CD4-positive, alpha-beta T cell treated with Interleukin-21 for 1 hour (primary cell): ENCODE measurements at places on chromosomes 3 and 15.
A peak's percentile ranks its signal among the peaks of the same experiment; 100 is the strongest.

DNA sequence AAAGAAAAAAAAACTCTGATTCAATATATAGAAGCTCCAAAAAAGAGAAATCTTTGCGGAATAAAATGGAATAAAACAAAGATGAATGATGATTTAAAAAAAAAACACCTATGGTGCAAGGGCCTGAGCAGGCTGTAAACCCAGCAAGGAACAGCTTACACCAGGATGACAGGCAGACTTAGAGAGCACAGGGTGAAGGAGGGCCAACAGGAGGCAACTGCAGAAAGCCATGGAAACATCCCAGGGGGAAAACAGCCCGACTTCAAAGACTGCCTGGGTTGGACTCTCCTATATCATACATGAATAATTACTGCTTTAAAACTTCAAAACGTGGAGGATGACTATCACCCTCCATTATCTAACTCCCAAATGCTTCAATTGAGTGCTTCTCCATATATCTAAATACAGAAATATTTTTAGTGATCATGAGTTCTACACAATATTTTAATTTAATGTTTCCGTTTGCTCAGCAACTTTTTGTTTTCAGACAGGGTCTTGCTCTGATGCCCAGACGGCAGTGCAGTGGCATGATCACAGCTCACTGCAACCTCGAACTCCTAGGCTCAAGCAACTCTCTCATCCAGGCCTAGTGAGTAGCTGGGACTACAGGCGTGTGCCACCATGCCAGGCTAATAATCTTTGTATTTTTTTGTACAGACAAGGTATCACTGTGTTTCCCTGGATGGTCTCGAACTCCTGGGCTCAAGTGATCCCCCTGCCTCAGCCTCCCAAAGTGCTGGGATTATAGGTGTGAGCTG is 456.2 kb downstream of the TBL1XR1 start:
- no peak for DNase-seq

GRCh38 chr15:66167854-66168253 is 85.7 kb downstream of the MEGF11 start:
- DNase-seq, result no peak

DNA sequence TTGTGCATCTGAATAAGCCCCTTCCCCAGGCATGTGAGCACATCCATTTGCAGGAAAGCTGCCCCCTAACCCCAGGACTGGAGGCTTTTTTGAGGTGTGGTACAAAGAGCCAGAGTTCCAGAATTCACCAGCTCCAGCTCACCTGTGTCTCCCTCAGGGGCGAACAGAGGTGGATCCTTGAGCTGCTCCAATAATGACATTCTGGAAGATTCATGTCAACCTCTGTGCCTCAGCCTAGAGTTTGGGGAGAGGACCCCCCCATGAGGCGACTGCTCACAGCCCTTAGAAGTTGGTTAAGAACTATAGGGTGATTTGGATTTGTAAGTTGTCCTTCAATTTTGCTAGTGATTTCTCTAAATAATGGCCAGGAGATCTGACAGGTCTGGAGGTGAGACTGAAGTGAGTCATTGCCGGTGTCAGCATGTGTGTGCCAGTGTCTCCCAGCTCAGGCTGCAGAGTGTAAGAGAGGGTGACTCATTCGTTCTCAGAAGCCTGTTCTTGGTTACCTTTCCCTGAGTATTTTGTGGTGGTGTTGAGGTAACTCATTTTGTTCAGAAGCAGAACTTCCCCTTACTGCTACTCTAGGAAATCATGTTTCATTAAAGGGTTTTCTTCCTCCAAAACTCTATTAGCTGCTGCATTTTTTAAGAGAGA is 136.9 kb upstream of the TOPAZ1 start:
- no peak for DNase-seq

- DNase-seq, result no peak
Measured at GRCh38 chr3:63943678-63944077, 31.5 kb upstream of the SCAANT1 start.

DNA sequence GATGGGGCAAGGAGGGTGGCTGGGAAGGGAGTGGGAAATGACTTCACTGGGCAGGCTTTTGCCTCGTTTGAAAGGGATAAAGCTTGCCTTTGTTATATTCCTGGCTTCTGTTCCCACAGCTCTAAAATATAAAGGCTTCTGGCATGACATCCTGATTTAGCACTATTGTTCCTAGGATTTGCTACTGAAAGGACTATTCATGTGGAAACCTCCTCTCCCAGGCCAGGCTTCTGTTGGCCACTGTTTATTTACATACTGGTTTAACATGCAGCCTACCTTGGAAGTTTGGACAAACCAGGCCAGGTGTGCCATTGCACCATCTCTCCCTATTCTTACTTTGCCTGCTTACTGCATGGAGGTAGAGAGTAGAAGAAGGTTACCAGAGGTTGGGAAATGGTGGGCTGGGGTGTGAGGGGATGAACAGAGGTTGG is 2.4 kb upstream of the LMCD1 start:
- DNase-seq, result no peak

GRCh38 chr3:49017971-49018706 is at the start of gene DALRD3:
DALRD3 (minus strand) TSS chr3:49018580; CDS start chr3:49018564, 16 bp downstream.
- DNase-seq, result peak; percentile 71

- no peak for DNase-seq
Measured at GRCh38 chr3:42732196-42732828, 29.7 kb upstream of the HHATL start.

GRCh38 chr3:108489776-108490175 is 20.6 kb downstream of the MYH15 start:
- DNase-seq, result peak; percentile 71

DNA sequence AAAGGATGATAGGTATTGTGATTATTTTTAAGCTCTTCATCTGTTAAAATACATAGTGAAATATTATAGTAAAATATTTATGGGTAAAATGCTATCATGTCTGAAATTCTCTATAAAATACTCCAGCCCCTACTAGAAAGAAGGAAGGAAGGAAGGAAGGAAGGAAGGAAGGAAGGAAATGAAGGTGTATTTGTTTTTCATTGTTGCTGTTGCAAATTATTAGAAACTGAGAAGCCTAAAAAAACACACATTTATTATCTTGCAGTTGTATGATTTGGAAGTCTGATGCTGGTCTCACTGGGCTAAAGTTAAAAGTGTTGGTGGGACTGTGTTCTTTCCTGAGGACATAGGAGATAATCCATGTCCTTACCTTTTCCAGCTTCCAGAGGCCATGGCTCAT is 47.6 kb upstream of the CLSTN2 start:
- DNase-seq, result no peak

DNA sequence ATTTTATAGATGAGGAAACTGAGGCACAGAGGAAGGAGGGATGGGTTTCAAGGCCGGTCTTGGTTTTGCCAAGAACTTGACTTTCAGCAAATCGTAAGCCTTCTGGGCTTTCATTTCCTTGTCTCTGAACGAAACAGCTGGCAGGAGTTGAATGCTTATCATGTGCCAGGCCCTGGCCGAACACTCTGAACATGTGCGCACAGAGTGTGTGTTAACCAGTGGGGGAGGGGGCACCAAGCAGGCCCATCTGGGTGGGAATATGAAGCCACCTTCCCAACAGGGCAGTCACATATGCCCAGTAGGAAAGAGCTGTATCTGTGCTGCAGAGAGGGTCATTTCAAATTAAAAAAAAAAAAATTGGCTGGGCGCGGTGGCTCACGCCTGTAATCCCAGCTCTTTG is 29.3 kb downstream of the ZNF710 start:
- DNase-seq, result no peak

GRCh38 chr3:13236557-13237173 is 163.4 kb upstream of the IQSEC1 start:
- DNase-seq, result no peak

- DNase-seq, result no peak
Measured at GRCh38 chr3:138960417-138960852, 13.4 kb downstream of the FOXL2NB start.

GRCh38 chr15:80350941-80351610 is 53.1 kb upstream of the ARNT2 start:
- DNase-seq, result no peak

GRCh38 chr3:137792626-137793271 is 28.6 kb downstream of the SOX14 start:
- no peak for DNase-seq

DNA sequence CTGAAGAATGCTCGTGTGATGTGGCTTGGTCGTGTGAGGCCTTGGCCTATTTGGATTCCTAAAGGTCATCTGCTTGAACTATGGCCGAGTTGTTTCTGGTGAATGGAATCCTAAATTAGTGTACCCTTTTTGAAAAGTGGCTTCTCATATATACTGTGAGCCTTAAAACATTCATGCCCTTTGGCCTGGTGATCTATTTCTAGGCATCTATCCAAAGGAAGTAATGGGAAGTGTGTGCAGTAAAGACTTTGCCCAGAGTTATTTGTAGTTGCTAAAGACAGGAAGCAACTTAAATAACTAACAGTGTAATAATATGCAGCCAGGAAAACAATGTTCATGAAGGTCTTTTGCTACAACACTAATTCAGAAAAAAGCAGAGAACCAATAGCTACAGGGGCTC is 3.0 kb downstream of the DGKG start:
- no peak for DNase-seq

- DNase-seq, result no peak
Measured at GRCh38 chr15:101139986-101140696, 111.7 kb downstream of the CHSY1 start.

DNA sequence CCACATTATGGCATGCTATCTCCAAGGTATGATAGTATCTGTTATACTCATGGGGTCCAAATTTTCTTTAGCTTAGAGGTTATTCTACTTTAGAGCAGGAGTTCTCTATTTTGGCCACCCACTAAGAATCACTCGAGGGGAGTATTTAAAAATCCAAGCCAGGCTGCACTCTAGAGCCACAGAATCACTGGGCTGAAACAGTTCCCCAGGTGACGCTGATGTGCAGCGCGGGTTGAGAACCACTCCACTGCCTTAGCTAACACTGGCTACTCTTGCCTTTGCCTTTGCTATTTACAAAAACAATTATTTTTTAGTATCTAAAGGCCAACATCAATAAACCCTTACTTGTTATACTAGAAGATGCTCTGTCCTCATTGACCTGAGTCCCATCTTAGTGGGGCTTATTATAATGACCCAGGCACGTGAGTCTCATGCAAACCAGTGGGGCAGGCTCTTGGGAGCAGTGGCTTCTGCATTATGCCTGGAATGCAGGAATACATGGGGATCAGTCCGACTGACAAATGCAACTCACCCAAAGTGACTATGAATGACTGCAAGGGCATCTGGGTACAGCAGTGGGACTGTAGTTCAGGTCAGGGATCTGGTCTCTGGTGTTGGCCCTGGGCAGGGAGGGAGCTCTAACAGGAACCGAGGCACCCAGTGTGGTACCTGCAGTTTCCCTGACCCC is 21.7 kb upstream of the CGNL1 start:
- DNase-seq, result no peak

- no peak for DNase-seq
Measured at GRCh38 chr3:45273681-45274515, 47.8 kb upstream of the TMEM158 start.

- DNase-seq, result no peak
Measured at GRCh38 chr3:98048586-98048985, 13.5 kb upstream of the GABRR3 start.

- DNase-seq, result peak; percentile 78
Measured at GRCh38 chr3:52123106-52123725, 31.0 kb downstream of the POC1A start.

GRCh38 chr3:58899159-58899952 is 150.5 kb downstream of the CFAP20DC start:
- peak; percentile 38 for DNase-seq

DNA sequence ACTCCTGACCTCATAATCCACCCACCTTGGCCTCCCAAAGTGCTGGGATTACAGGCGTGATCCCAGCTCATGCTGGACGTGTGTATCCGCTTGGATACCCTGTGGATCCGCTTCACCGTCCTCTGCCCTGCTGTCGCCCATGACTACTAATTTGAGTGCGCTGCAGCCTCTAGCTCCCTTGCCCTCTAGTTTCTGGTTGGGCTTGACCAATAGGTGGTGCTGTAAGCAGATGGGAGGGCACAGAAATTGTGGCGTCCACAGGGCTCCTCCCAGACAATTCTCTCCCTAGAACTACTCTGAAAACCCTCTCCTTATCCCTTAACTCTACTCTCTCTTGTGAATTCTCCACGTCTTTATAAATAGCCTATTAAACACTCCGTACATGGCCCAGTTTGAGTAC is 36.2 kb downstream of the ZPLD1 start:
- DNase-seq, result no peak

GRCh38 chr15:71496336-71496955 is 313.9 kb upstream of the NR2E3 start:
- DNase-seq, result no peak

- DNase-seq, result no peak
Measured at GRCh38 chr15:49225572-49226281, 55.7 kb downstream of the GALK2 start.

GRCh38 chr3:149090461-149090860 is 4.1 kb upstream of the HLTF start:
- no peak for DNase-seq

- DNase-seq, result no peak
Measured at GRCh38 chr15:22989576-22990477, 9.7 kb upstream of the CYFIP1 start.

- no peak for DNase-seq
Measured at GRCh38 chr3:196175722-196176121, 35.5 kb downstream of the ZDHHC19 start.

DNA sequence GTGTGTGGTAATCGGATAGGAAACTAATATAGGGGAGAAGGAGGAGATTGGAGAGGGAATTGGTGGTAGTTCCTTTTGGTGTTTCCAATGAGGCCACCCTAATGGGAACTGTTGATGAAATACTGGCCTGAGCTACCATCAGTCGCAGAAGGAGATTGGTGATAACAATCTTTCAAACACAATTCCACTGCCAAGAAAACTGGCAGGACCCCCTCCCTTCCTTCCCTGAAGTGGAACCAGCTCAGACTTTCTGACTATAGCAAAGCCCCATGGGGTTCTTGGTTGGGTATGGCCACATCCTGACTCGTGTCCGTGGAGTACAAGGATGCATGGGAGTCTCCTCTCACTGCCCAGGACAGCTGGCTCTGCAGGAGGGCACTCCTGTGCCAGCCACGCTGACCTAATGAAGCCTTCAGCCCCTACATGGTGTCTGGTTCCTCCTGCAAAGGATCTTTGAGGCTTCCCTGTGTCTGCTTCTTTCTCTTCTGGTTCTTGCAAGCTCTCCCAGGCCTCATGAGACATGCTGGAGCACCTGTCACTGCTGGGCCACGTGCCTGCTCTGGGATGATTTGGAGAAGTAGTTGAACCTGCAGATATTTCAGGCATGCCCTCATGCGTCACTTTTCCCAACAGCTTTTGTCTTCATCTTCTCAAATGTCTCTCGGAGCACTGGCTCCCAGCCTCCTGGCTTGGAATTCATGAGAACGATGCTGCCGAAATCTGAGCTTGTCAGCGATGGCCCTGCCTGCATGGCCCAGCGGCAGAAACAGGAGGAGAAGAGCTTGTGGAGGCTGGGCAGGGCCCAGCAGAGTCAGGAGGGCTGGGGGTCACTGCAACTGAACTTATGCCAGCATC is 90.0 kb upstream of the ADPGK start:
- DNase-seq, result no peak

DNA sequence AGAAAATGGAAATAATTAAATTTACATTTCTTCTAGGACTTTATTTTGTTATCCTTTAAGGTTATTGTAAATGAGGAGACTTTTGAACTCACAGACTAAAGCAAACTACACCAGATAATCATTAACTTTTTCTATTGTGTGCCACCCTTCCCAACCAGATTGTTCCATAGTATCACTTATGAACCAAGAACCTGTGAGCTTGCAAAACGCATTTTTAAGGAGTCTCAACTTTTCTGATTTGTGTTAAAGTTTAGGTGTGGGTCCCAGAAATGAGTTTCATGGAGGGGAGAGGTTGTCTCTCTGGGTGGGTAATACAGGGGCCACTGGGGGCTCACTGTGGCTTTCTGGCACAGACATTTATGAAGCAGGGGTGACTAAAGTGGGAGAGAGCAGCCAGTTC is 75.7 kb downstream of the IGF1R start:
- DNase-seq, result no peak

- no peak for DNase-seq
Measured at GRCh38 chr3:103617961-103618360, 1183.1 kb downstream of the ZPLD1 start.
